ENCODE measurements at places on chromosomes 16 and 17. TPM values are rescaled to one million over a fixed set of nuclear protein-coding genes. Genes with fewer than 3 reads are reported as not detected.

Gene AOC2
- total RNA-seq: 0.13 TPM

Gene CMTM4
- 19.5 TPM for total RNA-seq

Gene SRSF1
- 228 TPM for total RNA-seq

Gene CA7
- total RNA-seq: 0.65 TPM

Gene VKORC1
- 480 TPM for total RNA-seq

Gene IKZF3
- not detected for total RNA-seq

DNA sequence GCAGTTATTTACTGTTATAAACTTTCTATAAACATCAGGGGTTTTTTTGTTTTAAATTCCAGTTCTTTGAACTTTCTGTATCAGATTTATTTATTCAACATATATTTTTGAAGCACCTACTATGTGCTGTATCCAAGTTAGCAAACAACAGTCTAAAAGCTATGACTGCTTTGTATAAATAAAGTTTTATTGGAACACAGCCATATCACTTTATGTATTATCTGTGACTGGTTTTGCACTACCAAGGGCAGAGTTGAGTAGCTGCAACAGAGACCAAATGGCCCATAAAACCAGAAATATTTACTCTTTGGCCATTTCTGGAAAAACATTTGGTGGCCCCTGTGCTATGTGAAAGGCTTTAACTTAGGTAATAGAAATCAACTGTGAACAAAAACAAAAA is 110.2 kb upstream of the ERCC4 start:
- no peaks in the 10 kb centered on the region for H3K36me3 ChIP-seq
- no peak overlapping the region for H3K27ac ChIP-seq
- H3K4me1 ChIP-seq: no peaks in the 10 kb centered on the region
- no peak overlapping the region for H3K4me3 ChIP-seq

DNA sequence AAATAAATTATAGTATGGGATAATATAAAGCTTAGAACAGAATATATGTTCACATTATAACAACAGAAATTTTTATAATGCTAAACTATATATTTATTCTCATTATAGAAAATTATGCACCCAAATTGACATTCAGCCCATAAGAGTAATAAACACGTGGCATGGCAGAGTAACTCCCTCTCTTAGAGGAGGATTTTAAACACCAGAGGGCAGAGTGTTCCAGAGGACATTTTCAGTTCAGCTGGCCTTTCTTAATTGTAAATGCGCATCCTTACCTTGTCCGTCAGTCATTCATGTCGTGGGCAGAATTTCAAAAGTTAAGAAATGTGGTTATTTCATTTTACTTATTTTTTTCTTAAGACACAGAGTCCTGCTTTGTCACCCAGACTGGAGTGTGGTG is 147.1 kb downstream of the TANC2 start:
- DNase-seq: no peak
- 0 out of 2 replicates have a peak, but pooled peaks cover 8% of the 10 kb centered on the region for H3K4me1 ChIP-seq
- H3K36me3 ChIP-seq: no peaks in the 10 kb centered on the region
- no peak overlapping the region for H3K27ac ChIP-seq
- no peaks in the 10 kb centered on the region for H3K27me3 ChIP-seq

DNA sequence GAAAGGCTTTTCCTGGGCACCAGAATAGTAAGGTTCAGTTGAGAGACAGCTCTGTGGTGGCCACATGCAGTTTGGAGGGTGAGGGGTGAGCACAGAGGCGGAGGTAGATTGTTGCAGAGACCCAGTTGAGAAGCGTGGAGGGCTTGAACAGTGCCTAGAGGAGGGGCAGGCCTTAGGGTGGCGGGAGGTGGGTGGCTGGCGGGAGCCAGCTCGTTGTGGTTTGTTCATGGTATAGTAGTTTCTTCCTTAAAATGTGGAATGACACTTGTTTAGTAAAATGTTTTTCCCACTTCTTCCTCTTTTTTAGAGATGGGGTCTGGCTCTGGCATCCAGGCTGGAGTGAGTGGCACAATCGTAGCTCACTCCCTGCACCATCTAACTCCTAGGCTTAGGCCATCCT is 14.2 kb downstream of the USP10 start:
- no peaks in the 10 kb centered on the region for H3K36me3 ChIP-seq
- no peaks in the 10 kb centered on the region for H3K27me3 ChIP-seq
- no peak overlapping the region for H3K4me3 ChIP-seq
- no peak overlapping the region for H3K27ac ChIP-seq
- DNase-seq: no peak

DNA sequence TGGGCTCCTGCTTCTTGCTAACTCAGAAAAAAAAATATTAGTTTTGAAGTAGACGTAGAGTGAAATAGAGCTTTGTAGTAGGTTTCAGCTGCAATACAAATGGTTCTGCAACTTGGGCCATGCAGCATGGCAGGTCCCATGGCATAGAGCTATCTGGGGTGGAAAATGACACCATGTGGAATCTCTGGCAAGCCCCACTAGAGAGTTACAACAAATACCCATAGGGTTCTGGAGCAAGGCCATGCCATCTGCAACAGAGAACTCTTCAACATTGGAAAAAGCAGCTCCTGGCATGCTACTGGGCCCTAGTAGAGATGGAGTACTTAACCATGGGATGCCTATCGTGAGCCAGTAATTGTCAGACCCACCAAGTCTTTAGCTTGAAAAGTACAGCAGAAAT is 25.3 kb upstream of the RBBP6 start:
- H3K4me1 ChIP-seq: peaks cover 3% of the 10 kb centered on the region
- no peaks in the 10 kb centered on the region for H3K36me3 ChIP-seq
- DNase-seq: no peak

- DNase-seq: peak; percentile 28
- H3K36me3 ChIP-seq: no peaks in the 10 kb centered on the region
- H3K27me3 ChIP-seq: no peaks in the 10 kb centered on the region
- H3K27ac ChIP-seq: no peak overlapping the region
- peaks cover 5% of the 10 kb centered on the region for H3K4me1 ChIP-seq
- H3K4me3 ChIP-seq: no peak overlapping the region
These were observed 375.9 kb downstream of the CDH13 start for GRCh38 chr16:83002351-83003334.

DNA sequence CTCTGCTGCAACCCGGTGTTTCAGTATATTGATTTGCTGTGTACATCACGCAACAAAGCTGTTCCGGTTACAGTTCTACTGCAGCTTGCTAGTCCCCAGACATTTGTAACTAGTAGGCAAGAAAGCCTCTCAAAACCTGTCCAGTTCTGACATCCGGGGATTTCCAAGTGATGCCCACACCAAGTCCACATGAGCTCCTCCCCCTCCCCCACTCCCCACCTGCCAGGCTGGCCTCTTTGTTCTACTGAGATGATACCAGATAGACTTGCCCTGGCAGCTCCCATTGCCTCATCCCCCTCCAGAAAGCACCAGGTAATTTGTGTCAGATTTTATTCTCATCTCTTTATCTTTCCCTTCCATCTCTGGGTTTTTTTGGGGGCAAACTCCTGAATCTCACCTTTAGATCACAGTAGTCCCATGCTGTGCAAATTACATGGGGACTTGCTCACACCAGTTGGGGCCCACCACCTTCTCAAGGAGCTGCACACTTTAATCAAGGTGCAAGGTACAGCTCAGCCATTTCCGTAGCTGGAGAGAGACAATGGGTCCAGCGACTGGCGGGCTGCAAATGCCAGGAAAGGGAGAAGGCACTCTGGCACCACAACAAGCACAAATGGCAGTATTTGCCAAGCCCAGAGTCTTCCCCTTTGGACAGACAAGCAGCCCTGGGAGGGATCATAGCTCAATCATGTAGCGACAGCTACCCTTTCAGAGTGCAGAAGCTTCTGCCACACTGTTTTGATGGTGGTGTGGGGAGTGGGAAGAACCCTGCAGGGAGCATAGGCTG is 183.1 kb downstream of the CYLD start:
- H3K27me3 ChIP-seq: no peaks in the 10 kb centered on the region
- DNase-seq: no peak
- no peaks in the 10 kb centered on the region for H3K4me1 ChIP-seq
- H3K36me3 ChIP-seq: no peaks in the 10 kb centered on the region
- H3K27ac ChIP-seq: no peak overlapping the region
- no peak overlapping the region for H3K4me3 ChIP-seq

DNA sequence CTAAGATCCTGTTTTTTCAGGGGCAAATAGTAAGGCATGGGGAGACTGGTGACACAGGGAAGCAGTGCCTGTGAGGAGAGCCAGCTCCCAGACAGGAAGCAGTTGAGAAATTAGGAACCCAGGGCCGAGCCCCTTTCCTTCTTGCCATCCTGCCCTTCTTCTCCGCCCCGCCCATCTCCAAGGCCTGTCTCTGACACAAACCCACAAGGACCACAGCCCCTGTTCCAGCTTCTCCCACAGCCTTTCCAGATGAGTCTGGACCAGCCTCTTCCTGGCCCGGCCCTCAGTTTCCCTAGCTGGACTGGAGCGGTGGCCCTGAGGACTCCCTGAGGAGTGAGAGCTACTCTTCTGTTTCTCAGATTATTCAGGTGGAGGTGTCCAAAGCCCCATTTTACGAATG is 9.9 kb downstream of the CCDC102A start:
- H3K36me3 ChIP-seq: no peaks in the 10 kb centered on the region
- no peak overlapping the region for H3K27ac ChIP-seq
- no peak for DNase-seq
- no peaks in the 10 kb centered on the region for H3K27me3 ChIP-seq
- peaks cover 5% of the 10 kb centered on the region for H3K4me1 ChIP-seq
- H3K4me3 ChIP-seq: no peak overlapping the region

DNA sequence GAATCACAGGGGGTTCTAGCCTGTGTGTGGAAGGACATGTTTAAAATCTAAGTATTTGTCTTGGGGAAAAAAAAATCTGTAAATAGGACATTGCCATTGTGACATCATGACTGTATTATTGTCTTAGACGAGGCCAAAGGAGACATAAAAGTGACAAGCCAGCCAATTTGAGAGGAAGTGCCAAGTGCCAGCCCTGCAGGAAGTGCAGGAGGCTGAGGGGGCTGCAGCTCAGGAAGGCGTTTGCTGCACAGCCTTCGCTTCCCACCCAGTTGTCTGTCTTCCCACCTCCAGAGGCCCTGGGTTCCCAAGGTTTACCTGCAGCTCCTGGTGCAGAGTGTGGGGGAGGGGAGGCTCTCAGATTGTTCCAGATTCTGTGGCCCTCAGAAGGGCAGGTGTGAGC is 1.3 kb downstream of the ADCY7 start:
- no peak for DNase-seq
- no peaks in the 10 kb centered on the region for H3K27me3 ChIP-seq
- peak overlapping the region; percentile 67 for H3K4me3 ChIP-seq
- H3K36me3 ChIP-seq: no peaks in the 10 kb centered on the region

DNA sequence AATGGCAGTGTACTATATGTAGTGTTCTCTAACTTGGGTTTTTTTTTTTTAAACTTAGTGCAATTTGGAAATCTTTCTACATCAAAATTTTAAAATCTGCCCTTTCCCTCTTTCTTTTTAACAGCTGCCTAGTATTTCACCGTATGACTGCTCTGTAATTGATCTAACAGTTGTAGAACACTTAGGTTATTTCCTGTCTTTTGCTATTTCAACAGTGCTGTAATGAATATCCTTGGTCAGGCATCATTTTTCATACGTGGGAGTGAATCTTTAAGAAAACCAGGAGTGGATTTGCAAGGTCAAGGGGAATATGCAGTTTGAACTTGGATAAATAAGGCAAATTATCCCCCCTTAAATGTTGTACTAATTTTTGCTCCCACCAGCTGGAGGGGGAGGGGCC is 3.8 kb downstream of the NLRC5 start:
- H3K27me3 ChIP-seq: no peaks in the 10 kb centered on the region
- H3K4me1 ChIP-seq: peaks cover 19% of the 10 kb centered on the region
- DNase-seq: no peak
- no peaks in the 10 kb centered on the region for H3K36me3 ChIP-seq
- no peak overlapping the region for H3K27ac ChIP-seq

GRCh38 chr17:332558-333322 is 19.9 kb downstream of the RPH3AL start:
- no peak overlapping the region for H3K27ac ChIP-seq
- no peaks in the 10 kb centered on the region for H3K4me1 ChIP-seq
- H3K36me3 ChIP-seq: no peaks in the 10 kb centered on the region
- DNase-seq: peak; percentile 61
- H3K27me3 ChIP-seq: no peaks in the 10 kb centered on the region

- DNase-seq: peak; percentile 91
- peaks cover 12% of the 10 kb centered on the region for H3K36me3 ChIP-seq
- peak overlapping the region; percentile 69 for H3K27ac ChIP-seq
- H3K27me3 ChIP-seq: no peaks in the 10 kb centered on the region
These were observed 14.7 kb downstream of the TMEM11 start for GRCh38 chr17:21199311-21199710.

GRCh38 chr16:86300746-86301481 is 209.4 kb upstream of the FOXF1 start:
- H3K27me3 ChIP-seq: peaks cover 51% of the 10 kb centered on the region
- no peak overlapping the region for H3K4me3 ChIP-seq
- H3K36me3 ChIP-seq: no peaks in the 10 kb centered on the region
